ENCODE measurements at places on chromosomes 6 and 20. TPM values are rescaled to one million over a fixed set of nuclear protein-coding genes. Genes with fewer than 3 reads are reported as not detected.

DNA sequence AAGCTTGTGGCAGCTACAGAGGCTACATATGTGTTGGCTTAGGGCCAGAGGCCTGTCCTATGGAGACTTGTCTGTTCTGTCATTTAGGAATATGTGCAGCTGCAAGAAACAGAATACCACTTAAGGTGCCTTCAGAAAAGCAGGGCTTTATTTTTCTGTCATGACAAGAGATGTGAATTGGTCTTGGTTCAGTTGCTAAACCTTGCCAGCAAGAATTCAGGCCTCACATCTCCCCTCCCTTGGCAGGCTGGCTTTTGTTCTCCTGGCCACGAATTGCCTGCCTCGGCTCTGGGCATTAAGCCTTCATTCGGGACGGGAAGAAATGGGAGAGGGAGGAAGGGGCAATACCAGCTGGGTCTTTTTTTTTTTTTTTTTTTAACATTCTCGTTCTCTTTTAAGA lies 82.4 kb upstream of the TGM3 start:
- DNase-seq = no peak

GRCh38 chr6:20907486-20908071 lies 373.3 kb downstream of the CDKAL1 start:
- no peak for DNase-seq

Gene METTL24
- total RNA-seq = 3.6 TPM

GRCh38 chr6:33142501-33143070 lies 49.7 kb downstream of the COL11A2 start:
- no peak for DNase-seq

DNA sequence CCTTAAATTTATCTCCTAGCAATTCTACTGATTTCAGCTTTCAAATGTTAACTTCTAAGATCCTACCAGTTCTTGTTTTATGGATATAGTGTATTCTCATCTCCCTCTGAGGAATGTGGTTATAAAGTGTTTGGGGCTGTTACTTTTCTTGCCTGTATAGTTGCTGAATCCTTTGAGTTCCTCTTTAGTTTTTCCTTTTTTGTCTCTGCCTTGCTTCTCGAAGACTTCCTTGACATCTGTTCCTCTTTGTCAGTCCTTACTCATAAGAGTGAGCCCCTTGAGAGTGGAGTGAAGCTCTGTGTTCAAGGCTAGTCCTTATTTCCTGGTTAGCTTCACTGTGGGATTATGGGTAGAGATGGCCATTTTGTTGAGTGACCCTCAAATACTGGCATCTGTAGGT lies 84.6 kb downstream of the ELOVL4 start:
- DNase-seq = no peak

DNA sequence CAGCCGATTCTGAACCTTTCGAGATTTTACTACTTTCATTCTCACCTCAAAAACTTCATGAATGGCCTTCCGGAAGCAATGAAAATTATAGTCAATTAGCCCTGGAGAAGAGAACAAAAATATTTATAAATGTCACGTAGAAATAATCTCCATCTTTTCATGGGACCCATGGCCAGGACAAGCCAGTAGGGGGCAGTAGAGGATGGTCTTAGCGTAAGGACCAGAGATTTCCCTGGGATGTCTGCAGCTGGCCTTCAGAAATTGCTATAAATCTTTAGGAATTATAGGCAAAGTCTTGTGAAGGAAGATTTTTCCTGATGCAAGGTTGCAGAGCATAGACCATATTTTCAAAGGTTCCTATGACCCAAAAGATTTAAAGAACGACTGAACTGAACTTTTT lies 15.6 kb upstream of the UBE2J1 start:
- peak; percentile 18 for DNase-seq

GRCh38 chr6:66897576-66897975 lies 1190.5 kb upstream of the EYS start:
- DNase-seq = no peak

GRCh38 chr6:110181131-110182030 lies 1.2 kb downstream of the CDC40 start:
- no peak for DNase-seq

DNA sequence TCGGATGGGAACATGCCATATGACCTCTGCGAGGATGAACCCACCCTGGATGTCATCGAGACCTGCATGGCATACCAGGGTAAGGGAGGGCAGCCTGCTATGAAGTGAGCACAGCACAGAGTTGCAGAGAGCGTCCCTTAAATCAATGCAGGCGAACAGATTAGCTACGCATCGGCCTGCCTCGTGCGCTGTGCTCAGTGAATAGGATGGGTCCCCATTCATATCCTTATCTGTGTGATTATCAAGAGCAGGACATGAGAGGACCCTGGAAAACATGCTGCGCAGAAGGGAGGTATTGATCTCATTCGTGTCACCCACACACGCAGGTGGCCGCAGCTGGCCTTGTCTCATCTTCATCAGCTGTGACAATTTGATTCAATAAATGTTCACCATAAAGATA lies 25.6 kb upstream of the FAM83D start:
- no peak for DNase-seq

DNA sequence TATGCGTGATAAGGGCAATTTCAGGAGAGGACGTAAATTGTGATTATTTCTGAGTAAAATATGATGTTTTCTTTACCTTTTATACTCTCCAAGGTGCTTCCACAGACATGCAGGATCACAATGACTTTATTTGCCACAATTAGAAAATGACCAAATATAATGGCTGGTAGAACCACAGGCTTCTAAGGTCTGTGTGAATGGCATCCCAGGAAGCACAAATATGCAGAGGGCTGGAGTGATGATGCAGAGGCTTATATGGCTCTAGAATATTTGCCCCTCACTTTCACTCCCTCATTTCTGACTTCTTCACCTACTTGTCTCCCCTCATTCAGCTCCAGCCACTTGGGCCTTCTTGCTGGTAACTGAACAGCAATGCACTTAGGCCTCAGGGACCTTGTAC lies 502.1 kb upstream of the MAP3K7 start:
- no peak for DNase-seq

DNA sequence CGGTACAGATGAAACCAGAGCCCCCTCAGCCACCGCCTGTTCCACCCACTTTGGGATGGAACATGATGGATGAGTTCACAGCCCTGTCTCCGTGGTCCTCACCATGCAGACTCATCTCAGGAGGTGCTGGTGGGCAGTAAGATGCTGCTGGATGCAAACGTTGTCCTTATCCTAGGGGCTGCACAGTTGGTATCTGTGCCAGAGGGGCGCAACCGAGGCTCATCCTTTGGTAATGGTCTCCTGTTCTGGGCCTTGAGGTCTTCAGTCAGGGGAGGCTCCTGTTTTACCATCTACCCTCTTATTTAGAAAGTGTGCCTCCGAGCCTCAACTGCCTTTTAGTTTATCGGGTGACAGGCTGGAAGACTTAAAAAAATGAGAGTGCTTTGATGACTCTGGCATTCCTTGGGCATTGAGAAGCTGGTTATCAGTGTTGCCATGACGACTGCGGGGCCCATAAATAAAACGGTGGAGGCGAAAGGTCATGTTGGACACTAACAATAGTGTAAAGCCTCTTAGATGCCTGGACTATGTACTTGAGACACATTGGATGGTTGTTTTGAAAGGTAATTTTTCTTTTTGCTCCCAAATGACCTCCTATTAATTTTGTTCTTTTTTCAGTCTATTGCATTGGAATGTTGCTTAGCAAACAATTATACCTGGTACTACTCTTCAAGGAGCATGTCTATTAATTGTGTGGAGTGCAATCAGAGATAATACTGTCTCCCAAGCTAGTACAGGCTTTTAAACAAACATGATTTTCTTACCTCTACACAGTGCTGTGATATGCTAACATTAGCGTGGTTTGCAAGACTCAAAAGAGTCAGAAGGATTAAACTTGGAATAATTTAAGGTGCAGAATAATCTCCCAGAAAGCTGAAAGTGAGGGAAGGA lies 74.2 kb upstream of the DSP start:
- no peak for DNase-seq

Gene IP6K3
- total RNA-seq = 3.8 TPM

GRCh38 chr20:53865901-53866793 lies 204.2 kb downstream of the BCAS1 start:
- DNase-seq = peak; percentile 33

- no peak for DNase-seq
Measured at GRCh38 chr6:30645989-30646388, 944 bp upstream of the C6orf136 start.

Gene OPRM1
- total RNA-seq = not detected

- peak; percentile 81 for DNase-seq
Measured at GRCh38 chr20:36017048-36017951, 48.9 kb downstream of the CNBD2 start.

- DNase-seq = no peak
Measured at GRCh38 chr20:45611054-45611453, 18.5 kb upstream of the WFDC10A start.

Gene SRSF12
- 3.8 TPM for total RNA-seq

GRCh38 chr6:147149826-147150225 lies 54.4 kb upstream of the STXBP5 start:
- no peak for DNase-seq

Gene ZNF165
- 1.3 TPM for total RNA-seq

Gene CRNKL1
- 29.8 TPM for total RNA-seq

GRCh38 chr20:61531553-61532345 lies 279.7 kb downstream of the CDH4 start:
- no peak for DNase-seq

DNA sequence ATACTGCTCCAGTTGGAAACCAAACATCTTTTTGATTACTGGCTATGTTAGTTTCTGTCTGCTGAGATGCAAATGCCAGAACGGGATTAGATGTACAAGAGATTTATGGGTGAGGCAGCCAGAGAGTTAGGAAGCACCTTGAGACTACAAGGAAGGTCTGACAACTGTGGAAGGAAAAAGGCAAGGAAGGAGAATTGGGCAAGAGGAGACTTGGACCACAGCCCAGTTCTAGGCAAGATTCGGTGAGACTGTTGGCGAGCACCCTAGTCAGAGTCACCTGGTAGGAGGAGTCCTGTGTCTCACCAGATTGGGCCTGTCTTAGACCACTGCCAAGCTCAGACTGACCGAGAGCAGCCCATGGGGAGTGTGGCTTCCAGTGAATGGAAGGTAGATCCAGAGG lies 91.8 kb upstream of the F13A1 start:
- DNase-seq = no peak

- no peak for DNase-seq
Measured at GRCh38 chr6:3848380-3848779, 793 bp upstream of the FAM50B start.

Gene HTR1E
- total RNA-seq = not detected

DNA sequence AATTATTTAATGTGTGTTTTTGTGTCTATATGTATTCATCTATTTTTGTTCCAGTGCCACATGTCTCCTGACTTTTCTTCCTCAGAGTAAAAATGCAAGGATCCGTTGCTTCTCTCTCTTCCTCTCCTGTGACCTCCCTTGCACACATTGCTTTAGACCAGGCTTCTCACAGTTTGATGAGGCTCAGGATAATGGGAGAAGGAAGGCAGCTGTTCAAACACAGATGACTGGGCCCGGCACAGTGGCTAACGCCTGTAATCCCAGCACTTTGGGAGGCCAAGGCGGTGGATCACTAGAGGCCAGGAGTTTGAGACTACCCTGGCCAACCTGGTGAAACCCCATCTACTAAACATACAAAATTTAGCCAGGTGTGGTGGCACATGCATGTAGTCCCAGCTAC lies 241.9 kb downstream of the SAMD5 start:
- no peak for DNase-seq

Gene C6orf141
- 7.5 TPM for total RNA-seq

GRCh38 chr6:2081155-2082138 lies 164.0 kb downstream of the GMDS start:
- DNase-seq = no peak

DNA sequence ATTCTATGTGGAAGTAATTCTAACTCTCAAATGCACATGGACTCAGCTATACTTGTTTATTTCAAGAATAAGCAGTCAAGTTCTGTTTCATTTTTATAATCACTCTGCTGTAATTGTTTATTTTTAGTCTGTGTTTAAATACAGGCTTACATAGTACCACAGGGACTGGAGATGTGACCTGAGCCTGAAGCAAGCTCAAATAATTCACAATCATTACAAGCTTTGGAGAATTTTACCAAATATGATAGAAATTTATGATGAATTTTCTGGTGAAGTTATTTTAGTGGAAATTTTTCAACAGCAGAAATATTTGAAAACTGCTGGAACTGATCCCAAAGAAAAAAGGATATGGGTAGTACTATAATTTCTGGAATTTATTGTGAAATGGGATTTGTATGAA lies 41.6 kb upstream of the DSE start:
- DNase-seq = no peak

- peak; percentile 14 for DNase-seq
Measured at GRCh38 chr6:43973357-43973756, 153.9 kb downstream of the MRPL14 start.

- DNase-seq = no peak
Measured at GRCh38 chr20:50720026-50720425, 11.4 kb upstream of the PARD6B start.

GRCh38 chr6:161564952-161565351 lies 291.1 kb upstream of the AGPAT4 start:
- no peak for DNase-seq

GRCh38 chr6:163813979-163814493 lies 399.5 kb downstream of the QKI start:
- no peak for DNase-seq

Gene RBPJL
- total RNA-seq = not detected

GRCh38 chr6:153662982-153663381 lies 376.1 kb upstream of the OPRM1 start:
- no peak for DNase-seq

DNA sequence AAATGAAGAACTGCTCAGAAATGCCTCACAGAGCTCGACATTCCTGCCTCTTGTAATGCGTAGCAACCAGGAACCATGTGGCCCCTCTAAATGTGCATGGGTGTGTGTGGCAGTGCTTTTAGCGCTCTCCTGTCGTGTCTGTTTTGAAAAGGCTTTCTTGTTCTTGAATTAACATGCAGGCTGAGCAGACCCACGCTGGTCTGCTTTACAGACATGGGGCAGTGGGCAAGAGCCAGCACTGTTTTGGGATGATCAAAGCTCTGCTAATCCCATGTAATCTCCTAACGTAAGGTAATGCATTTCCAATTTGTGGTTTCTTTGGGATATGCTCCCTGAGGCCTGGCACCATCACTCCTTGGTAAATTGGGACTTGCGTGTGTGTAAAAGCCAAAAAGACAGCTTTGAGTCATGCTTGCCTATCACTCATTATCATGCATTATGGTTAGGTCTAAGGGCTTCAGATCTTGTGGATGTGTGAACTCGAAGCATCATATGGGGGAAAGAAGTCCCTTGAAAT lies 11.8 kb downstream of the RIPOR2 start:
- no peak for DNase-seq

Gene PI16
- total RNA-seq = 10.1 TPM

- no peak for DNase-seq
Measured at GRCh38 chr6:33947916-33948594, 144.3 kb upstream of the MLN start.

Gene MED23
- 41.1 TPM for total RNA-seq

GRCh38 chr6:137518386-137518983 lies 24.3 kb upstream of the OLIG3 start:
- DNase-seq = no peak

All from skin of body (tissue), 3 donors.